Activated gamma-delta T cell treated with anti-CD3 and anti-CD28 coated beads, Interleukin-2, amount 50 U/mL, for 16 hours (primary cell): ENCODE measurements at places on chromosomes 7 and 10.

DNA sequence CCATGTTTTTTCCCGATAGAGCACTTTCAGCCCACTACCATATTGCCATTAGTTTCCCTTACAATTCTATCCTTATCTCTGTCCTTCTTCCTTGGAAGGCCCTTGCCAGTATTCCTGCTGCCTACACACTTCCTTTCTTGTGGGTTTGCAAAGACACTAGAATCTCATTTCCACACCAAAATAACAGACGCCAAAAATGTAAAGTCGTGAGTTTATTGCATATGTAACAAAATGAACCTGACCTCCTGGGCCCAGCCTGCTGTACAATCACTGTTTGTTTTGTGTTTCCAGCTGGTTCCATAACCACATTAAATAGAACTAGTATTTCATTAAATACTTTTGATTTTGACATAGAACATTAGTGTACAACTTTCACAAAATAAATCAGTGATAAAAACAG is 116.7 kb downstream of the SMURF1 start:
- no peak for DNase-seq

DNA sequence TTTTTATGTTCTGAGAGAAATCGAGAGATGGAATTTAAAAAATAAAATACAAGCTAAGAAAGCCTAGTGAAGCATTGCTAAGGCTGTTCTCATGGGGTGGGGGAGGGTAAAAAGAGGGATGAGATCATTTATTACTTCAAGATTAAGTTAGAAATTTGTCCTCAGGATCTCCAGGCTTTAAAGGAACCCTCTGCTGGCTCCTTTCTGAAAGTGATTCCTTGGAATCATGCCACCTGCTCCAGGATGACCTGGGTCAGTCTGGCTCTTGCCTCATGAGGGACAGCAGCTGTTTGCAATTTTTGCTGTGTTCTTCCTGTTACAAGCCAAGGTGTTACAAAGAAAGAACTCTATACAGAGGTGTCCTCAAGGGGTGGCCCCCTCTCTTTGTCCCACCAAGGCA is 69.8 kb downstream of the CDK1 start:
- no peak for DNase-seq

DNA sequence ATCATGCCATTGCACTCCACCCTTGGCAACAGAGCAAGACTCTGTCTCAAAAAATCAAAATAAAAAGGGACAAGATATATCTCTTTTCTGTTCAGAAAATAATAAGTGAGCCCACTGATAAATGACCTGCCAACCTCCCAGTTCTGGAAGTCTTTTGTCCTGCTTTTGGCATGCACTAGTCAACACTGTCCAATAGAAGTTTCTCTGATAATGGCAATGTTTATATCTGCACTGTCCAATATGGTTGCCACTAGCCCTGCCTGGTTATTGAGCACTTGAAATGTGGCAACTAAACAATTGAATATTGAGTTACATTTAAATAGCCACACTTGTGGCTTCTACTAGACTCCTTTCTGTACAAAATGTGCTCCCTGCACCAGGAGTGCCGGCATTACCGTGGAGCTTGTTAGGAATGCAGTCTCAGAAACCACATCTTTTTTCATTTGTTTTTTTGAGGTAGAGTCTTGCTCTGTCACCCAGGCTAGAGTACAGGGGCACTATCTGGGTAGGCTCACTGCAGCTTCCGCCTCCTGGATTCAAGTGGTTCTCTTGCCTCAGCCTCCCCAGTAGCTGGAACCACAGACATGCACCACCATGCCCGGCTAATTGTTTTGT is 229.7 kb downstream of the CACNB2 start:
- no peak for DNase-seq

DNA sequence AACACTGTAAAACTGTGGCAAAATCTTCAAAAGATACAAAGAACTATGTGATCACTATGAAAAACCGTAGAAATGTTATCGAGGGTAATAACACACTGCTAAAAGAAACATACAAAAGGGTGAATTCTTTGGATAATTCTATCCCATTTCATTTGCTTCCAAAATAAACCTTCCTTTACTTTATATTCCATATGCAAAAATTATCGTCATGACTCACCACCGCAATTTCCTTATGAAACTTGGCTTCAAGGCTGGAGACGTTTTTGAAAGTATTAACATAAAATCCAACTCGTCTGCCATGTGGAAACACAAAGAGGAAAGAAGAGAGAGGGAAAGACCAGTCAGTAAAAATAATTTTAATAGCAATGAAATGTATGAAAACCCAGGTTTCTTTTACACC is 165.2 kb downstream of the AMPH start:
- no peak for DNase-seq

- no peak for DNase-seq
Observed at GRCh38 chr7:12450615-12451014, 47.0 kb upstream of the VWDE start.

DNA sequence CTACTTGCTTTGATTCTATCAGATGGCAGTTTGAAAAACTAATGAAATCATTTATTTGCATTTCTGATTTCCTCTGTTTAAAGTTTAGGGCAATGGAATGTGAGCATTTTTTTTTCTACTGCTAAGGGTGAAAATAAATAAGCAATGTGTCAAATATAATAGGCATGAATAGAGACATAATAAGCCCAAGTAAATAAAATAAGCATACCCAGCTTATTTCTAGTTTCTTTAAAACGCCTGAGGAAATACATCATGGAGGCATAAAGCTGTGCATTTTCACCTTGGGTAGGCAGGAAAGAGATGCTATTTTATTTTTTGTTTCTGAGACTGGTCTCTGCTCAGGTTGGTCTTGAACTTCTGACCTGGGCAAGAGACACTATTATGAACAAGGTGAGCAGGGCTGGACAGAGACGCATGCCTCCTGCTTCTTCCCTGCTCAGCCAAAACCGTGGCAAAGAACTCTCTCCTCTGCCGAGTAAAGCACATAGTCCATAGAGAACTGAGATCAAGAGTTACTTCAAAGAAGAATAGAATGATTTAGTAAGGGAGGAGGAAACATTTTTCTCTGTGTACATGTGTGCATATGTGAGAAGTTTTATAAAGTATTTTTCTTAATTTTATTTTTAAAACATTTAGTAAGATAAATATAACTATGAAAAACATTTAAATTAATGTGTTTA is 138.1 kb downstream of the GNAI1 start:
- DNase-seq: no peak

GRCh38 chr7:151456276-151456675 is 16.3 kb upstream of the CRYGN start:
- no peak for DNase-seq

DNA sequence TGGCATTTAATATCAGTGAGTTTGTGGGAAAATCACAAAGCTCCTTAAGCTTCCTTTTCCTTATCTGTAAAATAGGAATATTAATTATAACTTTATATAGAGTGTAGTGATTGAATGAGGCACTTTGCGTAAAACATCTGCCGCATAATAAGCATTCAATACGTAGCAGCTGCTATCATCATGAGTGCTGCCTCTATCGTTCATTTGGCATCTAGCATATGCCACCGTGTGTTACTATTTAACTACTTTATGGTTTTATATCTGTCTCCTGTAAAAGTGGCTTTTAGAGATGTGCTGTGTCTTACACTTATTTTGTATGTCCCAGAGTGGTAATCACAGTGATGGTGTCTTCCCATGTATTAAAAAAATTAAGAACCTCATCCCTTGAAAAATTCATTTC is 729.6 kb downstream of the SORCS3 start:
- DNase-seq: no peak

DNA sequence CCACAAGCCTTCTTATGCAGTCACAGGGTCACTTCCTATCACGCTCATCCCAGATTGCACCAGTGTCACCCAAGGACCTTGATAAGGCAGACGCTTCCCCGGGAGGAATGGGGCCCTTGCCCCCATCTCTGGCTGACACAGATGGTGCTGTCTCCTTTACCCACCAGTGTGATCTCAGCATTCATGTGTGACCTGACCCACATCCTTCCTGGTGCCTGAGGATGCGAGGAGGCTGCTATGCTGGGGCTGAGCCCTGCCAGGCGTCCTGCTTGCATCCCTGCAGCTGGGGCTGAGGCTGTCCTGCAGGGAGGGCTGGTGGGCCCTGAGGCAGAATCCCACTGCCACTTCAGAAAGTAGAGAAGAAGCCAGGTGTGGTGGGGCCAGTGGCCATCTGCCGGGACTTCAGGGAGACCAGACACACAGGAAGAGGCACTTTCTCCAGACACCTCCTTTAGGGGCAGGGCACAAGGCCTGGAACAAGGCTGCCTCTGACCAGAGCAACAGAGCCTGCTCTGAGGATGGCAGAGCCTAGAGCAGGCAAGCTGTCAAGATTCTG is 35.3 kb downstream of the RASGEF1A start:
- no peak for DNase-seq

DNA sequence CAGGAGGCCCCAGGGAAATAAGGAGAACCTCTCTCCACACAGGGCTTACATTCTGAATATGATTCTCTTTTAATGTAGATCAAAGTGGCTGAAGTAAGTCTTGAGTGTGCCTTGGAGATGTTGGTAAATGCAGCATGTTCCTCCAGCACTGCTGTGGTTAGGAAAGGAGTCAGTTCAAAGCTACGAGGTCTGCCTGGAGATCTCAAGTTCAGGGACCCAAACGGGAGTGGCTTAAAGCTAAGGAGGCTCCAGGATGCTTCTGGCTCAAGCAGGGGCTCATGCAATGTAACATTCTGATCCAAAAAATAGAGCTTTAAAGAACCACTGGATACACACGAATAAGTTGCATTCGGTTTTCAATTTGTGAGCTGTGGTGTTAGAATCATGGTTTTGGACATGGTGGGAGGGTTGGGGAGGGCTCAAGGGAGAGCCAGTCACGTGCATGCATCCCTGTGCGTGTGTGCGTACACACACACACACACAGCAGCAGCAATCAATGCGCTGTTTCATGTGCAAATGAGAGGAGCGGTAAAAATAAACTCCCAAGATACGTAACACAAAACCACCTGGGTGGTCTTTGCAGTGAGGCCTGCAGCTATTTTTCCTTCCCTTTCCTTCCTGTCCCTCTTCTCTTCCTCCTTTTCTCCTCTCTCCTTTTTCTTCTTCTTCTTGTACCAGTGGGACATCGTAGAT is 70.5 kb downstream of the AOAH start:
- no peak for DNase-seq

- no peak for DNase-seq
Observed at GRCh38 chr10:29811751-29812427, 177.1 kb upstream of the SVIL start.

DNA sequence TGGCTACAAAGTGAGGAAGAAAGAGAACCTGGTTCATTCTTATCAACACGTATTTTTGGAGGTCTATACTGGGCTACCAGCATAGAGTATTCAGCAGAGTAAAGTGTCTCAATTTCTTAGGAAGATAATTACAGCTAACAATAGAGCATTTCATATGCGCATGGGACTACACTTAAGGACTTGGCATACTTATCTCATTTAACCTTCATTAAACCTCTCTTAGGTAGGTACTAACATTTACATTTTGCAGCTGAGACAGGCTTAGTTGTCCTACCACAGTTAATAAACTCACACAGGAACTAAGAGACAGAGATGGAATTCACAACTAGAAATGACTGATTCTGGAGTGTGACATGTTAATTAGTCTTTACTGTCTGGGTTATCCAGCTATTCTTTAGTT is 66.6 kb downstream of the NRBF2 start:
- DNase-seq: no peak

GRCh38 chr7:50085344-50085743 is 7.7 kb downstream of the ZPBP start:
- DNase-seq: no peak

- DNase-seq: no peak
Observed at GRCh38 chr10:338171-339037, 203.1 kb downstream of the ZMYND11 start.

GRCh38 chr10:132394201-132394811 is 2.7 kb upstream of the PWWP2B start:
- no peak for DNase-seq

- DNase-seq: no peak
Observed at GRCh38 chr10:126420567-126421300, 32.5 kb upstream of the ADAM12 start.

DNA sequence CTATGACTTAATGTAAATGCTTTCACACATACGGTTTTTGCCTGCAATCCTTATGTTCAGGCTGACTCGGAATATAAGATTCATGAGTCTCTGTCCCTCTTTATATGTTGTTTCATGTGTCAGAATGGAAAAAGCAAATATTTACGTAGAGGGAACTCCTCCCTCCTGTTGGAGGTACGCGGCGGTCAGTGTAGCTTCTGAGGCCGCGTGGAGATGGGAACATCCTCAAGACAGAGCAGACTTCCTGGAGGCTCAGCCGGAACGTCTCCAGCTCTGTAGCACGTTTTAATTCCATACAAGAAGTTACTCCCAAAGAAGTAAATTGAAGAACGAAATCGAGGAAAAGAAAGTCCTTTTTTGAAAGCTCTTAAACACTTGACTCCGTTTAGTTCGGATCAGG is 248.3 kb downstream of the EBF3 start:
- DNase-seq: no peak

DNA sequence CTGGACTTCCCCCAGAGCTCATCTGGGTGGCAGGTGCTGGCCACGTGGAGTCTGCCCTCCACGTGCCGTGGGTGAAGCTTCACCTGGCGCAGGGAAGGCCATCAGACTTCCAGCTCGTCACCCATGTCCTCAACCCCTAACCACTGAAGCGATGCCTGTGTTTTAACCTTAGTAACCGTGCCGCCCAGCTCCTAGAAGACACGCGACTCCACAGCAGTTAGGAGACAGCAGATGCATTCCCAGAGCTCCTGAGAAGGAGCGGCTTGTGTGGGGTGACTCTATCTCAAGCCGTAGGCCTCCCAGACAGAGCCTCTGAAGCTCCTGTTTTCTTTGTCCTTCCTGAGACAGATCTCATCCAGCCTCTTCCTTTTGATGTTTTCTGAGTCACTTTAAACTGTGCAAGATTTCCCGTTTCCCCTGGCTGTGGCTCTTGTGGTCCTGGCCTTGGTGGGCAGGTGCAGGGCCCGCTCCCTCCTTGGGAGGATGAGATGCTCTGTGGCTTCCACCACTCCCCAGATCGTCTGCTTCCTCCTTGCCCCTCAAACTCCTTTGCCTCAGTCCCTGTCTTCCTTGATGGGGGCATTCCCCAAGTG is 41.4 kb upstream of the AP5Z1 start:
- no peak for DNase-seq
